ENCODE measurements at places on chromosomes 16 and 17.
A peak's percentile ranks its signal among the peaks of the same experiment; 100 is the strongest.

GRCh38 chr17:81519284-81520020 lies 6.9 kb upstream of the ACTG1 start:
- no peak for DNase-seq

GRCh38 chr17:6603744-6604325 lies 36.7 kb downstream of the KIAA0753 start:
- no peak for DNase-seq

GRCh38 chr17:52383493-52384100 lies 225.1 kb upstream of the CA10 start:
- peak; percentile 4 for DNase-seq

GRCh38 chr16:66824006-66824405 lies 6.8 kb downstream of the NAE1 start:
- no peak for DNase-seq

GRCh38 chr16:87351320-87351698 lies 32.3 kb downstream of the FBXO31 start:
- DNase-seq: no peak

DNA sequence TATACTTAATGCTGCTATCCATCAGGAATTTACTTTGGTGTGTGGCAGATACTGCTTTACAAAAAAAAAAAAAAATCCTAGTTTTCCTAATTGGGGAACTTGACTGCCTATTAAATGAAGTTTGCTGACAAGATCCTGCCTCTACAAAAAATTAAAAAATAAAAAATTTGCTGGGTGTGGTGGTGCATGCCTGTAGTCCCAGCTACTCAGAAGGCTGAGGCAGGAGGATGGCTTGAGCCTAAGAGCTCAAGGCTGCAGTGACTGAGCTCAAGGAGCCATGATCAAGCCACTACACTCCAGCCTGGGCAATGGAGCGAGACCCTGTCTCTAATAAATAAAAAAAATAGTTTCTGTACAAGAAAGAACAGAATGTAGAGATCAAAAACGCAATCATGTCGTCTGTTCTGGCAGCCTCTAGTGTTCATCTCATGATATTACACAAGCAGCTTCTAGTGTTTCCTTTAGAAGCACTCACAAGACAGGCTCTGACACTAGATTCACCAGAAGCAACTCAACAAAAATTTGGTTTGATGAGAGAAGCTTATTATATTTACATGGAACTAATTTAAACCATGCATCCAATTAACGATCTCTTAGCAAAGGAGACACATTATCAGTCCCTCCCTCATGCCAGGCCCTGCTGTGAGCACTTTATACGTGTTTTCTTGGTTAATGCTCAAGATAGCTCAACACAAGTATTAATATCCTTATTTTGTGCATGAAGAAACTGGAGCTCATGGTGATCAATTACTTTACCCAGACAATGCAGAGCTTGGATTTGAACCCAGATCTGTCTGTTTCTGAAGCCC lies 6.8 kb upstream of the KRTAP17-1 start:
- peak; percentile 63 for DNase-seq

DNA sequence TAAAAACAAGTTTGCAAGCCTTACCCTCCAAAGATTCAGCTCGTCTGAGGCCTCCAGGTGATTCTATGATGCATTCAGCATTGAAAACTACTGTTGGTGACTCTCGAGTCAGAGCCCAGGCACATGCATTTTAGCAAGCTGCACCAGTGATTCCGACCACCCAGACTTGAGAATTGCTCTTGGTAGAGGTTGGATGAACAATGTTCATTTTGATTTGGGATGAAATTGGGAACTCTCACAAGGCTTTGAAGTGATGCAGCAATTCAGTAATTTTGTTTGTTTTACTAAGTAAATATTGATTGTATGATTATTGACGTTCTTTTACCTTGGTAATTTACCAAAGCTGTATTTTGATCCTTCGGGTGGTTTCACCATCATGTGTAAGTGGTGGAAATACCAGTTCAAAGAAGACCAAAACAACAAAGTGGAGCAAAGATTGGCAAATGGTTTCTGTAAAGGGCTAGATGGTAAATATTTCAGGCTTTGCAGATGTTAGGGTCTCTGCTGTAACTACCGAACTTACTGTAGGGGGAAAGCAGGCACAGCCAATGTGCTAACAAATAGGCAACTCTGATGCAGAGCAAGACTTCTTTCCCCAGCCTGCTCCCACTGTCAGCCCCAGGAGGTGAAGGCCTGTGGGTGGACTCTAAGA lies 11.8 kb downstream of the ALDH3A2 start:
- no peak for DNase-seq
